OCI-M1 (cell line): ENCODE measurements at places on chromosomes 5 and 9.

GRCh38 chr5:87400305-87400899, 12.3 kb downstream of the CCNH start:
- peak; percentile 55 for DNase-seq

DNA sequence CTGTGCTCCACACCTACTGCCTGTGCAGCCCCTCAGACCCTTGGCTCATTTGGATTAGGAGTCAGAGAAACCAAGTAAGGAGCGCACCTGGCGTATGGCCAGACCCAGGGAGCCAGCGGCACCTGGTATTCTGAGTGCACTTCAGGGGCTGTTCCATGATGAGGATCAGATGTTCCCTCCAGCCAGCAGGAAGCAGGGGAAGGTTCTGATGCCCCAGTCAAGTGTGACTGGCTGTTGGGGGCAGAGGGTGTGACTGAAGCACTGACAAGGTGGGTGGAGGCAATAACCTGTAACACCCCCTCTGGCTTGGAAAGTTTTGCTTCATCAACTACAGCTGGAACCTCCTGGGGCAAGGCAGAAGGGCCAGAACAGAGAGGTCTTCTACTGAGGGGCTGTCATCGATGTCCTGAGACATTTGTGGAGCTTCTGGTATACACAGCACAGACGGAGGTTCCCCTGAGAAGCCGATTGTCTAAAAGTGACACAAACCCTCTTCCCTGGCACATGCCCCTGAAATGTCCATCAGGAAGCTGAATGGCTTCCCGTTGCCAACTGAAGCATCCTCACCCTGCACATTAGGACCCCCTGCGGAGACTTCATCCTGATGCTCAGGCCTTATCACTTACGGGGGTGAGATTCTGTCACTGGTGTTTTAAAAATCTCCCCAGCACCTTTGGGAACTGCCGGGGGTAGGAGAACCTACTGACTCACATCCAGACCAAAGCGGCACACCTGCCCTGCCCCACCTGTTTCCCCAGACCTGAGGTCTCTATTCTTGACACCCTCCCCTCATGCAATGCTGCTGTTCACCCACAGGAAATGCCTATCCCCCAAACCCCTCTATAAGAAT, 21.1 kb downstream of the TRAF1 start:
- DNase-seq: no peak

DNA sequence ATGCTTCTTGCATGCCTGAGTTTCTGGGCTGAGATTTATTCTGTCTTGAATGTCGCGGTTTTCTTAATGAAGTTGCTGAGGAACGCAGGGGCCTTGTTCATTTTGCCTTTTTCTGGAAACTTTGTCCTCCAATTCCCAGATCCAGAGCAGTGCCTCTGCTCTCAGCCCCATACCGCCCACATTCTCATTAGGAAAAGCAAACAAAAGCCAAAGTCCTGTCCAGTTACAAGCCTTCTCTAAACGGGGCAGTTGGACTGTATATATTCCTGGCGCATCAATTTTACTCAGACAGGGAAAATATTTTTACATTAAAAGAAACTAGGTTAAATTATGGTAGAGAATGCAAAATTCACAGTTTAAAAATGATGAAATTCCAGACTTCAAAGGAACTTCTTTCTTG, 1.2 kb upstream of the PSAT1 start:
- DNase-seq: no peak

DNA sequence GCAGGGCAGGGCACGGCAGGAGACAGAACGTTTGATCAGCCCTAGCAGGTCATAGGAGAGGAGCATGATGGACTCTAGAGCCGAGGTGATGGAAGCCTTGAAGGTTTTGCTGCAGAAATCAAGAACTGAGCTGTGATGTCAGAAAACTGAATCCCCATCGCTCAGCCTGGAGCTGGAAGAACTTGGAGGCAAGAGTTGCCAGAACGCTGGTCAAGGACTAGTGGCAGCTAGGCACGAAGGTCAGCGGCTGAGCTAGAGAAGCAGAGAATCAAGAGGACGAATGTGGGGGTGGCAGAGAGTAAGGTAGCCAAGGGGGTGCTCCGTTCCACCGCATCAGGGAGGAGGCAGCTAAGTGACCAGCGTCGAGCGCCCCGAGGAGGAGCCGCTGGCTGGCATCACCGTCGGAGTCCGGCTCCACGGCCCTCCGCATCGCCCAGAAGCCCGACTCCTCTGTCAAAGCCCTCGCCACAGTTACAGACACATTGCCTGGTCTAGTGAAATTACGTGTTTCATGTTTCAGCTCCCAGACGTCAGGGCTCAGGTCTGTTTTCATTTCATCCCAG, 1.2 kb upstream of the GALNT10 start:
- no peak for DNase-seq

GRCh38 chr5:178577376-178577839, 12.8 kb downstream of the COL23A1 start:
- DNase-seq: no peak

DNA sequence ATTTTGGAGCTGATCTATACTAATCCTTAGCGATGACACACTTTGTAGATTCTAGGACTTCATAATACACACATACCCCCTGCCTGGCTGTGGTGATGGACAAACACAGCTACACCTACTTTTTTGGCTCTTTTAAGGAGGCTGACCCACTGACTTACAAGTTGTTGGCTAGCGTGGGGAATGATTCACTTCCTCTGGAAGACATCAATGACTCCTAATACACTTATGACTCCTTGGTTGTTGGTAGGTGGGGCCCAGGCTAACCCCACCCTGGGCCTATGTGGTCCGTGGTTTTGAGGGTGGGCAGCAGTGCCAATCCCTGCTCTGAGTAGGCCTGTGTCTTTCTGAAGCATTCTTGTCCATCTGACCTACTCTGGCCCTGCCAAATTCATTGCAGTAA, 144.4 kb downstream of the SLC12A2 start:
- no peak for DNase-seq

- no peak for DNase-seq
Observed at GRCh38 chr9:70678153-70678552, 263.7 kb upstream of the KLF9 start.

DNA sequence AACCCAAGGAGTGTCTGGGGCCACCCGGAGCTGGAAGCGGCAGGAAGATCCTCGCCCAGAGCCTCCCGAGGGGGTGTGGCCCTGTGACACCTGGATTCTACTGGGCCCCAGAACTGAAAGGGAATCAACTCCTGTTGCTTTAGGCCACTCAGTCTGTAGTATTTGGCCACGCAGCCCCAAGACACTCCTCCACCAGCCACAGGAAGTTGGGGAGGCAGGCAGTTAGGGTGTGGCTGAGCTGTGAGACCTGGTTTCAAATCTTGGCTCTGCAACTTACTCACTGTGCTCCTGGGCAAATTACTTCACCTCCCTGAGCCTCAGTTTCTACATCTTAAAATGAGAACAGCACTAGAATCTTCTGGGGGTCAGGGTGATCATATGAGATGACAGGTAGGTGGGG, 119.8 kb upstream of the PPP1R26 start:
- DNase-seq: no peak

DNA sequence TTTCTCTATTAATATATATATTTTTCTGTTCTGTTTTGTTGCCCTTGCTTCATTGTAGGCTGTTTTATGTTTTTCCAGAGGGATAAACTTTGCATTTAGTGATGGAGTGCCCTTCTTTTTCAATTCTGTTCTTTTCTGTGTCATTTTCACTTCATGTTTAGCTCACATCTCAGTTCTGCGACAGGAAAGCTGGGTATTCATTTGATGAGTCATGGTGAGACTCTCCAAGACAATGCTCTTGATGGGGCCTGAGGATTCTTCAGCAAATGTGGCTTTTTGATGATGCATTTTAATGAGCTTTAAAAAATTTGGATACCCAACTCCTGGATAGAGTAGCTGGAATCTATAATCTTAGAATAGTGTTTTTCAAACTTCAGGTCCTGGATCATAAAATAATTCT, 56.5 kb upstream of the SPATA31D4 start:
- DNase-seq: no peak

- no peak for DNase-seq
Observed at GRCh38 chr5:159082474-159082873, 17.2 kb downstream of the EBF1 start.

- DNase-seq: no peak
Observed at GRCh38 chr9:135783540-135784245, 81.7 kb downstream of the KCNT1 start.

GRCh38 chr5:73096239-73096575, 24.2 kb upstream of the TMEM171 start:
- DNase-seq: no peak

- DNase-seq: peak; percentile 8
Observed at GRCh38 chr9:129026442-129027223, 1.5 kb downstream of the SH3GLB2 start.

DNA sequence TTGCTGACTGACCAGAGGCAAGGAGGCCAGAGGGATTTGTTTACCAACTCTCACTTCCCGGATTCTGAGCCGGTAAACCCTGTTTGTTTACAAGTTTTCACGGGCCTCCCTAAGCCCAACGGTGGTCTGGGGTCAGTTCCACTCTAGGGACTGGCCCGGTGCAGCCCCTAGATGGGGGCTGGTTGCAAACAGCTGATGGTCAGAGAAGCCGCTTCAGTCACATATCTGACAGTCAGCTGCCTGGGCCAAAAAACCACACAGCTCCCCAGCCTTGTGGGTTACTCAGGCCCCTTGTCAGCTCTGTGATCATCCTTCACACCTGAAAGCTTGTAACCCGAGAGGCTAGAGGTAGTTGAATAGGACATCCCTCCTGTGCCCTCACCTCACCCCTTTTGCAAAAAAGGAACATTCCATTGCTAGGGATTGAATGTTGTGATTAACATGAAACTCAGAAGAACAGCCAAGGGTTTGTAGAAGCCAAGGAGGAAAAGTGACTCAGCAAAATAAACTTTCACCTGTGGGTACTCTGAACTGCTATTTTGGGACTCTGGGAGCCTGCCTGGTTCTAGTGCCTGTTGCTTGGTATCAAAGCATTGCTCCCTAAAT, 40.4 kb downstream of the SAR1B start:
- DNase-seq: no peak

DNA sequence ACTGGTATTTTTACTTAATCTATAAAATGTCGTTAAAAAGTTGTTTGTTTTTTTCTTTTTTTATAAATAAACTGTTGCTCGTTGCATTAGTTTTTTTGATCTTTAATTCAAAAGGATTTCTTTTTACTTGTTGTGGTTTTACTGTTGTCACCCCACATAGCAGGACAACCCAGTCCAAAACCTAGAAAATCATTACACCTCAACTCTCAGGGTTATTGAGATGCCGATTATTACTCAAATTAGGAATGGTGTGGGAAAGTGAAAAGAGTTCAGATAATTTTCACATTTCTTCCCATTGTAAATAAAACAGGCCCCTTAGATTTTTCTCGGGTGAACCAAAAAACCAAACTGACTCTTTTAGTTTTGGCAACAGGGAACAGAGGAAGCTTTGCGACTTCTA, 17.4 kb upstream of the CTSL start:
- no peak for DNase-seq

- DNase-seq: no peak
Observed at GRCh38 chr9:127492616-127493015, 41.3 kb downstream of the LRSAM1 start.

GRCh38 chr9:130137081-130137640, 35.0 kb upstream of the NCS1 start:
- DNase-seq: no peak

DNA sequence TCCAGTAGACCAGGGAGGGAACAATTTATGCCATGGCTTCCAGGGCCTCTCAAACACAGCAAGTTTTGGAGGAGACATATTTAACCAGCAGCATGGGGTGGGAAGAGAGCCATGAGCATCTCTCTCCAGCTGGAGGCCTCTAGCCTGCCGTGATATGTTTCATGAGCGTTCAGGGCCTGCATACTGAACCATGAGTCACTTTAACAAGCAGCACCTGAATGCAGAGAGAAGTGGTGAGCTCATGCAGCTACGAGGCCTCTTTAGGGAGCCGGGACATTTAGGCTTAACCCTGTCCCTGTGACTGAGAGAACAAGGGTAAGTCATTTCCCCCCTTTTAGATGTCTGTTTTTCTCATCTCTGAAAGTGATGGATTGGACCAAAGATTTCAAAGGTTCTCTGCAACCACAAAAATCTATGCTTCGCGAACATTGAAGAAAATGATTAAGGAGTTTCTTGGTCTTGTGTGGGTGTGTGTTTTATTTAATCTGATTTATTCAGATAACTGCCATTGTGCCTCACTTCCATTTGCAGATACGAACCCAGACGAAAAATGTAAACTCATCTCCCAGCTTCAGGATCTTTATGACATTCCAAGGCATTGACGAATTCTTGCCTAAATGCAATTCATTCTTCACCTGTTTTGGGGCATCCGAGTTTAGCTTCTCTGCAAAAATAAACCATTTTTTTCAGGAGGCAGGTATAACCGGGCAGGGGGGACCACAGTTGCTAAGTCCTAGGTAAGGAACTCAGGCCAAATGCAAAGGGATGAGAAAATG, 157.0 kb downstream of the GABBR2 start:
- no peak for DNase-seq

GRCh38 chr5:123215929-123216702, 127.1 kb downstream of the PRDM6 start:
- DNase-seq: peak; percentile 0

- DNase-seq: no peak
Observed at GRCh38 chr9:138075496-138075895, 197.9 kb downstream of the CACNA1B start.

- DNase-seq: no peak
Observed at GRCh38 chr9:118578467-118578866, 790.8 kb downstream of the BRINP1 start.

- no peak for DNase-seq
Observed at GRCh38 chr9:16575986-16576245, 294.6 kb downstream of the BNC2 start.

DNA sequence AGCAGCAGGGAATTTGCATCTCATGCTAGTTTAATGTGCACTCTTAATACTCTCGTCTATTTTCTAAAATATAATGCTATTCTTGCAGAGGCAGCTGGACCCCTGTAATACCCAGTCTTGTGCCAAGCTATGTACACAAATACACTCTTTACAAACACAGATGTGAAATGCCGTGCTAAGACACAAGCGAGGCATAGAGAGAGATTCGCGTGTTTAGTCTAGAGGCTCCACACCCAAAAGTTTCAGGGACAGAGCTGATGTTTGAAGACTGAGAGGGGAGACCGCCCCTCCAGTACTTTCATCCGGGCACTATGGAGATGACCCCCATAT, 1.2 kb downstream of the DPYSL3 start:
- no peak for DNase-seq

- no peak for DNase-seq
Observed at GRCh38 chr5:2136728-2137333, 254.1 kb upstream of the IRX4 start.

DNA sequence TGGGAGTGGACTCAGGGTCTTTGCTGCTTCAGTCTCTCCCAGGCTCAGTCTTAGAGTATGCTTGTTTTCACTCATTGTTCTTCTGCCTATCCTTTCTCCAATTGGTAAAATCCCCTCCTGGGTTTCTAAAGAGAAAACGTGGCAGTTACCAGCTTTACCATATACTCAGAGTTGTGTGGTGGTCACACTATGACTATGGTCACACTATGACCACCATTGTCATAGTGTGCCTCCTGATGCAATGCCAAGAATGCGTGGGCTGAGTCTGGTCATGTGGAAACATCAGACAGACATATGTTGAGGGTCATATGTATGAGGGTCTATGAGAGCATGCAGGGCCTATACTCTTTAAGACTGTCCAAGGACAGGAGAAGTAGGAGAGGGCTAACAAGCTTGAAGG, 326.5 kb upstream of the PRR16 start:
- no peak for DNase-seq
